ENCODE measurements at places on chromosomes 1 and 21.

DNA sequence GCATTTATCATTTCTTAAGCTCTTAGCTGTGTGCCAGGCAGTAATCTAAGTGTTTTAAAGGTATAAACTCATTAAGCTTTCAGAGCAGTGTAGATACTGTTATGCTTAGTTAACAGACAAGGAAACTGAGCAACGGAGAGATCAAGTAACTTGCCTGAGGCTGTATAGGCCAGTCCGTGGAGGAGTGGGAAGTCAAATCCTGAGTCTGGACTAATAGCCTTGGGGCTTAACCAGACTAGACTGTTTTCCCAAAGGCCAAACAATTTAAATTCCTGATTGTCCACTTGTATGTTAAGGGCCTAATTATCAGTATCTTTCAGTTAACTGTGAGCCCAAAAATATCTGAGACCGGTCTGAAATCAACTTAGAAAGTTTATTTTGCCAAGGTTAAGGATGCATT lies 2.6 kb downstream of the IFNAR1 start:
- DNase-seq, result no peak

DNA sequence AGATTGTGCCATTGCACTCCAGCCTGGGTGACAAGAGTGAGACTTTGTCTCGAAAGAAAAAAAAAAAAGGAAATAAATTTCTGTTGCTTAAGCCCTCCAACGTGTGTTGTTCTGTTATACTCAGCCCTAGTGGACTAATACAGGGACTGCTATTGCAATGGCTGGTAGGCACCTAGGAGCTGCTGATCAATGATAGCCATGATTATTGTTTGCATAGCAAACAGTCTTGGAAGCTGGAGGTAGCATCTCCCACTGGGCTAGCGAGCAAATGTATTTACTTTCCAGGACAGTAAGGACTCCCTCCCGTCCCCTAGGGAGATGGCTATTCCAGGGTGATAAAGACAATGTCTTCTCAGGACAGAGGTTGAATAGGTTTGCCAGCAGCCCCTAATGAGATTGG lies 13.5 kb upstream of the TNFRSF8 start:
- no peak for DNase-seq

DNA sequence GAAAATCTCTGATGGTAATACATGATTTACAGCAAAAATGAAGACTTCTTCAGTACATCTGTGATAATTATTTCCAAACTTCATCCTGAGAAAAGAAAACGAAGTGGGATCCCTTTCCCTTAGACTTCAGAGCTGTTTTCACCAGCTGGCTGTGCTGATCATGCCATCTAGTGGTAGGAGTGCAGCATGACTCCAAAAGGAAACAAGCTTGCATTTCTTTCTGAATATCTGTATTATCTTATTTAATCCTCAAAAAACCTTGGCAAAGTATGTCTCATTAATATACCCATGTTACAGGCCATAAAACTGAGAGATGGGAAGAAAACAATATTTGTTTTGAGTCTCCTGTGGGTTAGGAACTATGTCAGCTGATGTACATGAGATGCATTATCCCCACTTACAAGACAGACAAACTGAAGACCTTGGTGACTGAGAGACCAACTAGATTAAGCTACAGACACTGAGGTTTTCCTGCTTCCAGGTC lies 9.8 kb upstream of the GJA8 start:
- DNase-seq, result peak; percentile 15

- DNase-seq, result no peak
Measured at GRCh38 chr1:9362488-9362887, 69.8 kb downstream of the SPSB1 start.

- peak; percentile 77 for DNase-seq
Measured at GRCh38 chr1:32972814-32973428, 8.3 kb upstream of the RNF19B start.

DNA sequence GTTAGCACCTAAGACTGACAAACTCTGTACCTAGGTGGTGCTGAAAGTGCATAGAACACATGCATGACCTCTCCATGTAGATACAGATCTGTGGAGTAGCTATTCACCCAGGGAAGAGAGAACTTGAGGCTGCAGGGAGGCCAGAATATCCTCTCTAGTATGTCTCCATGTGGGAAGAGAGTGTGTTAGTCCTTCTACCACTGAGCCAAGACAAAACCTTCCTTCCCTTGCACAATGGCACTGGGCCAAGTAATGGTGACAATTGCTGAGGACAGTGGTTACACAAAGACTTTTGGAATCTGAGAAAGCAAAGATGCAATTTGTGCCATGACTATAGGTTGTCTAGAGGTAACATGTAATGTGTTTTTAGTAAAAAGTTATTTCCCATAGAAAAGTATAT lies 52.3 kb downstream of the C1orf198 start:
- no peak for DNase-seq

DNA sequence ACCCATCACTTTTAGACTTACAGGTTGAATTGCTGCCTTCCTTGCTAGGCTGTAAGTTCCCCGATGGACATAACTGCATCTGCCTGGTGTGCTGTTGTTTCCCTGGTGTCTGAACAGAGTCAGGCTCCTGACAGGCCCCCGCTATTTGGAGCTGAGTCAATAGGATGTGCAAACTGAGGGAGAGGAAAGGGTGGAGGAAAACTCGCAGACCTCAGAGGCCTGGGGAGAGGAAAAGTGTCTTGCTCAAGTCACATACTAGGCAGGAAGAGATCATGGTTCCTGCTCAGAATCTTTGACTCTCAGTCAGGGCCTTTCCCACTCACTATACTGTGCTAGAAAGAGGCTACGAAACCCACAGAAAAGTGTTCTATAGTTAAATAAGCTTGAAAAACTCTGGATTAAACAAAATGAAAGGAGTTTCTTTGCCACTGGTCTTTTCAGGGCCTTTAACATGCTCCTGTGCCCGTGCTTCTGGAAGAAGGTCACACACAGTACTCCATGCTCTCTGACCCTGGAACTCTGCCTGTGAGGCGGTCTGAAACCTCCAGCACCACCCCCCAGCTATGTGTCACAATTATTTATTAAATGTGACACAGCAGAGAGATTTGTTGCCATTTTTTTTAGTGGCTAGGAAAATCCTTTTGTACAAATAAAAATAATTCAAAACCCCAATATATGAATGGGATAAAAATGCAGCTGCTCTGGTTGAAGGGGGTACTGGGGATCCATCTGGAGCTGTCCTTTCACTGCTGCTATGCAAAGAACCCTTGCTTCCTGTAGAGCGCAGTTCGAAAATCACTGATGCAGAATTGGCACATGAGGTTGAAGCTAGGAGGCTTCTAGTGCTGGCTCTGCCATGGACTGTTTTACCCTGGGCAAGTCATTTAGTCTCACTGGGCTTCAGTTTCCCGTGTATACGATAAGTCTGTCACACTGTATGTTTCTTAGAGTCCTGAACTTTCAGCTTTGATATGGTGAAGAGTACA lies 20.1 kb upstream of the CDCP2 start:
- no peak for DNase-seq

DNA sequence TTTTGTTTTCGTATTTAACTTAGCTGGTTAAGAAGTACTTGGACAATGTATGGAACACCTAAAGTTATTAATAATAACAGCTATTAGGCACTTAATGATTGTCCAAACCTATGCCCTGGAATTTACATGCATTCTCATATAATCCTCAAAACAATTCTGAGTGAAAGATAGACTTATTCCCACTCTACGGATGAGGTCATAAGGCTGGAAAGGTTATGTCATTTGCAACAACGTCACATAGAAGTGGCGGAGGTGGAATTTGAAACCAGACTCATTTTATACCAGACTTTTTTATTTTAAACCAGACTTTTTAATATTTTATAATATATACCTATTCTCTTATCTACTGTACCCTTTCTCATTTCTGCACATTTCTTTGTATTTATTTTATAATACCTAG lies 8.4 kb downstream of the LRRC8D start:
- no peak for DNase-seq

DNA sequence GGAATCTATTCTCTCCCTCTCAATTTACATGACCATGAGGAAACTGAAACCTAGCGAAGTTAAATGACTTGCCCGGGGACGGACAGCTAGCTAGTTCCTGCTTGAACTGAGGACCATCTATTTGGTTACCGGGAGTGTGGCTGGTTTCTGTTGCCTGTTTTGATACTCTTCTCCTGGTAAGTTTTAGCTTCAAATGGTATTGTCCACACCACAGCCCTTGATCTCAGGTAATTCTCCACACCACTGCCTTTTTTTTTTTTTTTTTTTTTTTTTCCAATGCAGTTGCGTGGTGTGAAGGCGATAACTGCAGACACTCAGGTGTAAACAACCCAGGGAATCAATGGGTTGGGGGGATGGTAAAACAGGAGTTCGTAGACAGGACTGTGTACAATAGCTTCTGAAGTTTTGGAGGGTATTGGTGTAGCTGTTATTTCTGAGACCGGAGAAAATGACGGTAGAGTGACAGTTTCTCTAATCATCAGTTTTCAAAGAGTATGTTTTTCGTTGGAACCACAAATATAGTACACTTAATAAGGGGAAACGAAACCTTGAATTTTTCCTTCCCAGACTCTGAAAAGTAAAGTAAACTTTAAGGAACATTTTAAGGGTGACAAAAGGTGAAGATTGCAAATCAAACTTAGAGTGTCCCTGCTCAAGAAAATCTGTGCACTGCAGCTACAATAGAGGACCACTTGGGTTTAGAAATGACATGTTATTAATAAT lies 125.3 kb upstream of the CACYBP start:
- no peak for DNase-seq

DNA sequence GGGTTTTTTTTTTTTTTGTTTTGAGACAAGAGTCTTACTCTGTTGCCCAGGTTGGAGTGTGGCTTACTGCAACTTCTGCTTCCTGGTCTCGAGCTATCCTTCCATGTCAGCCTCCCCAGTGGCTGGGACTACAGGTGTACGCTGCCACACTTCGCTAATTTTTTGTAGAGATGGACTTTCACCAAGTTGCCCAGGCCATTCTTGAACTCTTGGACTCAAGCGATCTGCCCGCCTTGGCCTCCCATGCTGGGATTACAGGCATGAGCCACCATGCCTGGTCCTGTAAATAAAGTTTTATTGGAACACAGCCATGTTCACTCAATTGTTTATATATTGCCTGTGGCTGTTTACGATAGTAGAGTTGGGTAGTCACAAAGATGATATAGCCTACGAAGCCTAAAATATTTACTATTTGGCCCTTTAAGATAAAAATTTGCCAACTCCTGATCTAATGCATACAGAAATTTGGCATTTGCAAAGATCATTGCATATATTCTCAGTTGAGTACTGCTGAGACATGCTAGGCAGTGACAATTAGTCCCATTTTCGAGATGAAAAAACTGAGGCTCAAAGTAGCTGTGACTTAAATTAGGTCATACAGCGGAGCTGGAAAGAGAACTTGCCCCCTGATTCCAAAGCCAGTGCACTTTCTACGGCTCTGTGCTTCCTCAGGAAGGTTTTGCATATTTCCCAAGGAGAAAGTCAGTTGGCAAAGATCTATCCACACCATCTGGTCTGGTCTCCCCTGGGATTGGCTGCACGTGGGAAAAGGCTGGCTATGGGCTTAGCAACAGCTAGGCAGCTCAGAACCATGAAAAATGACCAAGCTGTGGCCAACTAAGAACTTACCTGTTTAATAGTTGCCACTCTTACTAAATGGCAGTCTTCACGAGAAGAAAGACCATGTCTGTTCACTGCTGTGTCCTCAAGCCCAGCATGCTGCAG lies 19.4 kb downstream of the MECR start:
- no peak for DNase-seq

DNA sequence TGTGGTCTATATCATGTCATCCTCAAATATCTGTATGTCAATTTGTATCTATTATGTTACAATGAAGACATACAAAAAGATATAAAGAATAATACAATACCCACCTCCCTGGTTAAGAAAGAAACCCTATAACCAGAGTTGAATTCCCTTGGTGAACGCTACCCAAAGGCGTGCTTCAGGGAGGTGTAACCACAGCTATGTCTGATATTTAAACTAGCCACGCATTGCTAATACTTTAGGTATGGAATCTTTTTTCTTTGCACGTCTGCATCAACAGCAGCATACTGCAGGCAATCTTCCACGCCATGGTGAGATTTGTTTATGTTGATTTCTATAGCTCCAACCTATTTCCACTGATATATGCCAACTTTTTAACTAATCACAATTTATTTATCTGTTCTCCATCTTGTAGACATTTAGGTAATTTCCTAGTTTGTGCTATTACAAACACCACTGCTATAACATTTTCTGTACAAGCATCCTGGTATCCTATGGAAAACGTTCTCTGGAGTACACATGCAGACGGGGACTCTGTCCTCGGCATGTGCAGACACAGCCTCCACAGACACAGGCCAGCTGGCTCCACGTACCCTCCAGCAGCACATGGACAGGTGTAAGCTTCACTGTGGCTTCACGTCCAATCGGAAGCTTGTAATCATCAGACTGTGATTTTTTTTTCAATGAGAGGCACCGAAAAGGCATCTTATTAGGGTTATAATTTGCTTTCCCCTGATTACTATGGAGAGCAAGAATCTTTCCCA lies 58.5 kb downstream of the HSF2BP start:
- no peak for DNase-seq

GRCh38 chr1:42962641-42963377 lies 4.1 kb upstream of the SLC2A1 start:
- no peak for DNase-seq

DNA sequence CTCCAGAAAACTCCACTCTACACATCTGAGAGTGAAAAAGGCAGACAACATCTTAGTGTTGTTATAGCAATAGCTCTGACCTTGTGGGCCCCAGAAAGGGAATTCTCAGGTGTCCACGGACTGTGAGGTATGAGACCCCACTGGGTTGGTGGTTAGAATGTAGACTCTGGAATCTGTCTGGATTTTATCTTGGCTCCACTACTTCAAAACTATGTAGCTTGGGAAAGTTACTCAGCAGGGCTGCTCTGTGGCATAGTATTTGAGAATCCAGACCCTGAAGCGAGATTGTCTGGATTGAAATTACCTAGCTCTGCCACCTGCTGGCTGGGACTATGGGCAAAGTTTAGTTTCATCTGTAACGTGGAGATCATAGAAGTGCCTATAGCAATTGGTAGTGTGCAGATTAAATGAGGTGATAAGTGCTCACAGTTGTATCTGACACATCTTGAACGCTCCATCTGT lies 25.8 kb downstream of the PRDM2 start:
- no peak for DNase-seq

DNA sequence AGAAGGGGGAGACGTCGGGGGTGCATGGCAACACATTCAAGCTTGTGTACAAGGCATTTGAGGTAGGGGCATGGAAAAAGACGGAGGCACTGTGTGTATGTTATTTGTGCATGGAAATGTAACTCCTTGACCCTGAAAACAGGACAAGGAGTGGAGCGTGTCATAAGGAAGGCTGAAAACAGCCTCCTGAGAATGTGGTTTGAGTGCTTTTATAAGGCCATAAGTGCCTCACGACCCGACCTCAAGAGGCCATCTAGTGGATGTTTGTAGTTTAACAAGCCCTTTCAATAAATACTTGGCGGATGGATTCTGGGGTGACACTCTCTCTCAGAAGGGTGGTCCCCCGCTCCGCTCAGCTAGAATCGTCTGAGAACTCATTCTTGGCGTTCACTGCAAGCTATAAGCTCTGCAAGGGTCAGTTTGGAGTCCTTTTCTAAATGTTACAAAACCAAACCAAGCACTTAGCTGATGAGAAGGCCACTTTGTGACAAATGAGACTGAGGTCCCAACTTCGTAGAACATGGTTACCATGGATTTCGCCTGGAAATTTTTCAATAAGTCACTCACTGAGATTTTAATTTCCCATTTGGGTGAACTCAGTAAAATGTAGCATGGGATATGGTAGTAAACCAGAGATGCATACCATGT lies 38.8 kb upstream of the CLCA4 start:
- DNase-seq, result no peak

Data from substantia nigra (tissue), 51 donors.